ENCODE measurements at places on chromosomes 5 and 9.

GRCh38 chr5:59798862-59799667, 94.5 kb downstream of the PDE4D start:
- DNase-seq, result no peak

- DNase-seq, result no peak
These were observed 58.1 kb downstream of the ZNF474 start for GRCh38 chr5:122187426-122187825.

DNA sequence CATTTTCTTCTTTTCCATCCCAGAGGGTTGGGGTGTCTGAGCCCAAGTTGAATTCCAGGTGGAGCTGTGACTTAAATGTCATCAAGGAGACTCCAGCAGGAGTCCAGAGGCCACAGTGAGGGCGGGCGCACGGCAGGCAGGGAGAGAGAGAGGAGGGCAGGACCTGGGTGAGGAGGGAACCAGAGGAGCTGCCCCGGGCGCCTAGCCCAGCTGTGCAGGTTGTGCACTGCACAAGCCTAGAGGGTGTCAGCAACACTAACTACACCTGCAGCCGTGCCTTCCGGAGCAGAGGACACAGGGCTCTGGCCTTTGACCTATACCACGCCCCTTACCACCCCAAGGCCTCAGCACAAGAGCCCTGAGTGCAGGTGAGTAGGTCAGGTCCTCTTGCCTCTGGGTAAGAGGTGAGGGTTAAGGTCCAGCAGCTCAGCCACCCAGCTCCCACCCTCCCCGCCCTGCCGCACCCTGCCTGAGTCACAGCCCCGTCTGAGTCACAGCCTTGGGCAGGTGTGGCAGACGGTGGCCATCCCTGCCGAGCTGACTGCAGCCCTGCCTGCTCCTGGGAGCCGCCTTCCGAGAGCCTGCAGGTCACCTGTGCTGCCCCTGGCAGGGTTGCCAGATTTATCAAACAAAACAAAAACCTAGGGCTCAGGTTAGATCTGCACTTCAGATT, 6.4 kb upstream of the AGPAT2 start:
- peak; percentile 53 for DNase-seq

- no peak for DNase-seq
These were observed 76.4 kb downstream of the ACER2 start for GRCh38 chr9:19485193-19485592.

DNA sequence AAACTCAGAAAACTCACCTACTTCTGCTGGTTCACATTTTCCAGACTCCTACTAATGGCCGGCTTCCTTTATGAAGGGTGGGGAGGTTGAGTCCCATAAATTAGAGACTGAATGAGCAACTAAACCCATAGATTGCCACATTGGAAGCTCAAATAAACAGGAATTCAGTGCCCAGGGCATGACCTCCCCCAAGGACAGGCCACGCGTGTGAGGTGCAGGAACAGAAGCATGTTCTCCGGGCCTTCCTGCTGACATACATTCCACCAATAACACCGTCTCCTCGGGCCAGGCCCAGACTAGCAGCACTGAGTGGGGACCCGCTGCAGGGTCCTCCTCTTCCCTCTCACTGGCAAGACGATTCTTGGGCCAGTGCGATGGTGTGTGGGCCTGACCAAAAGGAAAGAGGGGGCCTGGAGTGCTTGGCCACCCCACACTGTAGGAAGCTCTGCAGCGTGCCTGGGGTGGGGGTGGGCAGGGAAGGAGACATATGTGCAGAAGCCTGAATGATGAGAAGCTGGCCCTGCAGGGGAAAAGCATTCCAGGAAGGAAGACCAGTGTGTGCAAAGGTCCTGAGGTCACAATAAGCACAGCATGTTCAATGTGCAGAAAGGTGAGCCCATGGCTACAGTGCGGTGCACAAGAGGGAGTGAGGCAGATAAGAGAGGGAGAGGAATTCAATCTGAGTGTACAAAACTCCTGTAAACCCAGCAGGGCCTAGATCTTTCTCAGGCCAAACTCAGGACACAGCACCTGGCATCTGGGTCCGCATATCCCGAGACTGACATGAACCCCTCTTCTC, 12.0 kb downstream of the PTGES start:
- DNase-seq, result no peak

- no peak for DNase-seq
These were observed 74.3 kb downstream of the DCP2 start for GRCh38 chr5:113050721-113051382.

DNA sequence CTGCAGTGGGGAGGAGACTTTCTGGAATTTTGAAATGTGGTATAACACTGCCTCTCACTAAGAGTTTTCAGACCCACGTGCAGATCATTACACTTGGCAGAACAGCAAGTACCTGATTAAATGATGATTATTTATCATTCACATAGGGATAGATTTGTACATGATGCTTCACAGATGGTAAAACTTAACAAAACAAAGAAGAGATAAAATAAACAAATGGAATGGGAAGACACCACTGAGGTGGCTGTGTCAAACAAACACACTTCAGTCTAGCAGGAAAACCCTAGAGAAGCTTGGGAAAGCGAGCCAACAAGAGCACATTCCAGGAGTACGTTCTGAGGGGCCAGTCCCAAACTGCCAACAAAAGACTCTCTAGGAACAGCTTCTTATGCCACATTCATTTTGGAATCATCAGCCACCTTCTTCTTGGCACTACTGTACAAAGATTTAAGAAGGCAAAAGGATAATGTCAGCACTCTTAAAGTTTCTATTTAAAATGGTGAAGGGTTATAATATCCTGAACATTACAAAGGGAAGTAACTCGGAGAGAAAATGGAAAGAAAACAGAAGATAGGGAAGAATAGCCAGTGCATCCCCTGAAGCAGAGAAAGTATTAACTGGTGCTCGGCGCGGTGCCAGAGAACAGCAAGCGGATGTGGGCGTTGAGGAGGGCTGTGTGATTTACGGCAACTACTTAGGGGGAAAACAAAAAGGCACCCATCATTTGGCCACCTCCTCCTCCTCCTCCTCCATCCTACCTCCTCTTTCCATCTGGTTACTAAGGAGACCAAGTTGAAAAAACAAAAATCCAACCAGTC, 1.6 kb downstream of the MED27 start:
- DNase-seq, result no peak

DNA sequence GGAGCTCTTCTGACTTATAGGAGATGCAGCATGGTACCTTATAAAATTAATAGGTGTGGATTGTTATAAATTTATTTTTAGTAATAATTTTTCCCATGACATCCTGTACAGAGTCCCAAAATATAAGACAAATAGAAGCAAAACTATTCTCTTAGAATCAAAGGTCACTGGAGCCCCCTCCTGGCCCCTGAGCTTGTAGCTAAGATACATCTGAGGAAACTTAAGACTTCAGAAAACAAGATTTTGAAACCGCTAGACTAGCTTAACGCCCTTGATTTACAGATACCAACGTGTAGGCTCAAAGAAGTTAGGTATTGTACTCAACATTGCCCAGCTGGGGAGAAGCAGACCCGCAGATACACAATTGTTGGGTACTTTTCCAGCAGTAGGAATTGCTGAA, 45.7 kb upstream of the KCNN2 start:
- DNase-seq, result no peak

- DNase-seq, result no peak
These were observed 298.8 kb downstream of the ASTN2 start for GRCh38 chr9:117116084-117116483.

- DNase-seq, result no peak
These were observed 388.2 kb downstream of the PRDM9 start for GRCh38 chr5:23895614-23896013.

GRCh38 chr5:171762021-171762608, 23.5 kb upstream of the SMIM23 start:
- DNase-seq, result no peak

GRCh38 chr9:89798547-89799120, 193.8 kb downstream of the GADD45G start:
- DNase-seq, result no peak

- DNase-seq, result no peak
These were observed 220.9 kb downstream of the IRX2 start for GRCh38 chr5:2530609-2531008.

DNA sequence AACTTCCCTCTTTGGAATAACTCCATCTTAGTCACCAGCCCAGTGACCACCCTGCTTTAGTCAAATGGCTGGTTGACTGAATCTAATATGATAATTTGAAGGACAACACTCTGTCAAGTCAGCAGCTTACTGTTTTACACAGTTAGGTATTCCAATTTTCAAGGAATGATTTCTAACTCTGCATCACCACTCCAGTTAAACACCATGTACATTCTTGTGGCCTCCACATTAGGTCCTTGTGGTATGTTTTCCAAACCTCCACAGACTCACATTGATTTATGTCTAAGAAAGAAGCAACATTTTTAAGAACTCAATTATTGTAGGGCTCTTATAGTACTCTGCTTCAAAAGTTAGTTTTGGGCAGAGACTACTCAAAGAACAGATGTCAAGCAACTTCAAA, 110.7 kb downstream of the TLE1 start:
- no peak for DNase-seq

DNA sequence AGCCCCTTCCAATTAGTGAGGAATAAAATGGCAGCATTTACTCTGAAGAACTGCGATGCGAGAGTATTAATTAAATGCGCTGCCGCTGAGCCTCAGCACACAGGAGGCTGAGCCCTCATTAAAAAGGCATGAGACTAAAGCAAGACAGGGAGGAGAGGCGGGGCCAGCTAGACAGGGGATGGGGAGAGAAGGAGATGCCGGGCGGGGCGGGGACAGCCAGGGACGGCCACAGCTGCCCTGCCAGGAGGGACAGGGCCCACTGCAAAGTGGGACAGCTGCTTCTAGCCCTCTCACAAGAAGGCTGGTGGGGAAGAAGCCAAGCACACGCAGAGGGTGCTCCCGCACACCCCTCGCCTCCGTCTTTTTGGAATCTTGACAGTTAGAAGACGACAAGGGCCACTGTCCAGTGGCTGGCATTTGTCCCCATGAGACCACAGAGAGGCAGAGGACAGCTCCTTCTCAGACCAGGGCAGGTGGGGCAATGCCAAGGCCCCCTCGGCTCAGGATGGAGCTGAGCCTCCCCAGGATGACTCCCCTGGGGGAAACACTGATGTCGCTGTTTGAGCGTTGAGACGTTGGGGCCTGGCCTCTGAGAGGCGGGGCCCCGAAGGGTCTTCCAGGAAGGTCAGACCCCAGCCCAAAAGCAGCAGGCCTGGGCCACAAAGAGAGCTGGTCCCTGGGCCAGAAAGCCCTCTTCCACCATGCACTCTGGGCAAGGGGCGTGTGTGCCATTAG, 26.9 kb downstream of the ADAMTS2 start:
- DNase-seq, result no peak

GRCh38 chr9:94643176-94643575, 3.9 kb upstream of the FBP1 start:
- DNase-seq, result no peak

- DNase-seq, result no peak
These were observed 1571.3 kb downstream of the MAT2B start for GRCh38 chr5:165076686-165077085.

DNA sequence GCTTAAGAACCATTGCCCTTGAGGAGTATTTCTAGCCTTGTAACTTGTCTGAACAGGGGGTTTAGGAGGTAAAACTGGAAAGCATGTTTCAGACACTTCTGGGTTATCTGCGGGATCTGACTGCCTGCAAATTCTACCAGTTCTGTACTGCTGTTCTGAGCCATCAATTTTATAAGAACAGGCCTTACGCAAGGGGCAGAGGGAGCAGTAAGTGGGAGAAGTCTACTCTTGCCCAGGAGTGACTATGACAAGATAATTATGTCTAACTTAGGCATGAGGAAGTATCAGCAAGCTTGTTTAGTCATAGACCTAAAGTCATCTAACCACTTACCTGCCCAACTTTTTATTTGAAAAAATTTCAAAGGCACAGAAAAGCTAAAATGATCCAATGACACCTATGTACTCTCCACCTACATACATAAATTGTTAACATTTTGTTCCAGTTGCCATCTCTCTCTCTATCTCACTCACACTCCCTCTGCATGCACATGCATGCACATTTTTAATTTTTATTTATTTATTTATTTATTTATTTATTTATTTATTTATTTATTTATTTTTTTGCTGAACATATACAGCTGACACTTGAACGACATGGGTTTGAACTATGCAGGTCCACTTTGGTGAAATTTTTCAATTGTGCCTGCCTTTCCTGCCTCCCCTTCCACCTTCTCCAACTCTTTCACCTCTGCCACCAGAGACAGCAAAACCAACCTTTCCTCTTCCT, 18.4 kb upstream of the DEPDC1B start:
- DNase-seq, result no peak

GRCh38 chr9:118940473-118940872, 428.8 kb downstream of the BRINP1 start:
- DNase-seq, result no peak
